ENCODE measurements at places on chromosomes 6 and 20.

- DNase-seq, result no peak
Measured at GRCh38 chr6:148414836-148415235, 72.2 kb downstream of the SASH1 start.

GRCh38 chr20:45853484-45853883, 3.7 kb downstream of the ACOT8 start:
- DNase-seq, result no peak

- DNase-seq, result no peak
Measured at GRCh38 chr6:24829657-24830056, 30.9 kb upstream of the ARMH2 start.

DNA sequence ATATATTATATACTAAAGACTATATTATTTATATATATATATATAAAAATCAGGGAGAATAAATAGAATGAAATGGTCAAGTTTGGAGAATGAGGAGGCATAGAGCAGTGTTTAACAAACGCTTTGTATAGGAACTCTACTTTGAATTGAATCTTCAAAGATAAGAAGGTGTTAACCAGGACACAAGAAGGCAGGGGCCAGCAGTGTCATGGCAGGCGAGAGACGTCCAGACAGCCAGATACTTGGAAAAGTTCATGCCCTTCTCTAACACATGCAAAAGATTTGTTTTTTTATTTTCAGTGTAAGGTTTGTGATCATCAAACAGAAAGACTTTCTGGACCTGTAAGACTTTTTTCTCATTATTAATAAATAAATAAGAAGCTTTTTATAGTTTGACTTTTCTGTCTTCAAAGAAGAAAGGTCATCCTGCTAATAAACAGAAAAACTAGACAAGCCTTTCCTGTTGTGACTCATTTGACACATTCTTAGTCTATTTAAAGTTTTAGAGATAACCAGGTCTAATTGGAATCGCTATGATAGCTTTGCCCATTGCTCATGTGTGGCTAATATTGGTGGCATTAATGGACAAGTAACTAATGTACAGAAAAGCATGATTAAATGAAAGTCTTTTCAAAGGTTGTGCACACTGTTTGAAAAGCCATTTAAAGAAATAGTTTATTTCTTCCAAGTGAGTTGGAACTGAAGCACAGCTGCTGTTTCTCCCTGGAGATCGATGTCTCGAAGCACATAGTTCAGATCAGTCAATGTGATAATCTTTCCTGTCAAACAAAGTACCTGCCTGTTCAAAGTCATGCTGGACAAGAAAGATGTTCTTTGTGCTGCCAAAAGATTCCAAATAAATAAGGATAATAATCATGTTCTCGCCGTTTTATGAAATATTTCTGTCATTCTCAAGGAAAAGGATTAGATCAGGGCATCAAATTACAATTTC, 420.4 kb upstream of the OPRM1 start:
- no peak for DNase-seq

DNA sequence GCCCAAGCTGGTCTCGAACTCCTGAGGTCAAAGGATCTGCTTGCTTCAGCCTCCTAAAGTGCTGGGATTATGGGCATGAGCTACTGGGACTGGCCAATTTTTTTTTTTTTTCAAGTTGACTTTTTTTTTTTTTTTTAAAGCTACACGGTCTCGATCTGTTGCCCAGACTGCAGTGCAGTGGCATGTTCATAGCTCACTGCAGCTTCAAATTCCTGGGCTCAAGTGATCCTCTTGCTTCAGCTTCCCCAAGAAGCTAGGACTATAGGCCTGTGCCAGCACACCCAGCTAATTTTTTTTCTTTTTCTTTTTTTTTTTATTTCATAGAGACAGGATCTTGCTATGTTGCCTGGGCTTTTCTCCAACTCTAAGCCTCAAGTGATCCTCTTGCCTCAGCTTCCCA, 59.5 kb downstream of the NCOA3 start:
- no peak for DNase-seq

DNA sequence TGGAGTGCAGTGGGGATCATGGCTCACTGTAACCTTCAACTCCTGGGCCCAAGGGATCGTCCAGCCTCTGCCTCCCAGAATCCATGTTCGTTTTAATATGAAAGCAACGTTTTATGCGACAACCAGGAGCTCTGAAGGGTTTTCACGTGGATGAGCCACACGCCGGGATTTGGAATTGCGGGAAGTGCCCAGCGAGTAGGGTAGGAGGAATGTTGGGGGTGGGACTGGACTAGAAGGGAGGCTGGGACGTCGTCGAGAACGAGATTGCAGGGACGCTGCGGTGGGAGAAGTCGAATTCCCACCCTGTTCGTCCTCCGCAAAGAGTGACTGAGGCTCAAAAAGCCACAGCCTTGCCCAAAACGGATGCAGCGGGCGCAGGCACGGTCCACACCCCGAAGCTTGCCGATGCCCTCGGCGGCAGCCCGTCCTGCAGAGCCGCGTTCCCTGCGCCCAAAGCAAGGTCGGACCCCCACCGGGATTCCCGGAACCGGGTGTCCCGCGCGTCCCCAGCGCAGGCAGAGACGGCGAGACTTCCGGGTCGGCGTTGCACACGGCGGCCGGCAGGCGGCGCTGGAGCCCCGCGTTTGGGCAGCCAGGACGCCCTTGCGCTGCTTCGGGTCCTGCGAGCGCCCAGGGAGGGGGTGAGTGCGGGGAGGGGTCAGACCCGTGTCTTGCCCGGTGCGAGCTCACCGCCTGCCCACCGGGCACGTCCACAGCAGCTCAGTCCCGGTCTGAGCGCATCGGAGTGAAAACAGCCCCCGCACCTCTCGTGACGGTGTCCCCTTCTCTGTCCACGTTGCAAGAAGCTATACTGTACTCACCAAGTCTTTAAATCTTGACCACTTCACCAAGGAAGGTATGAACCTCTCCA, 87.8 kb downstream of the DHX35 start:
- peak; percentile 68 for DNase-seq

GRCh38 chr6:43983632-43984031, 143.6 kb downstream of the MRPL14 start:
- DNase-seq, result no peak

- no peak for DNase-seq
Measured at GRCh38 chr20:24892931-24893330, 56.1 kb upstream of the CST7 start.

- DNase-seq, result no peak
Measured at GRCh38 chr6:100167585-100167984, 173.6 kb upstream of the MCHR2 start.

- no peak for DNase-seq
Measured at GRCh38 chr6:144555066-144555465, 269.9 kb downstream of the UTRN start.

GRCh38 chr6:45746046-45746445, 269.6 kb downstream of the CLIC5 start:
- no peak for DNase-seq

DNA sequence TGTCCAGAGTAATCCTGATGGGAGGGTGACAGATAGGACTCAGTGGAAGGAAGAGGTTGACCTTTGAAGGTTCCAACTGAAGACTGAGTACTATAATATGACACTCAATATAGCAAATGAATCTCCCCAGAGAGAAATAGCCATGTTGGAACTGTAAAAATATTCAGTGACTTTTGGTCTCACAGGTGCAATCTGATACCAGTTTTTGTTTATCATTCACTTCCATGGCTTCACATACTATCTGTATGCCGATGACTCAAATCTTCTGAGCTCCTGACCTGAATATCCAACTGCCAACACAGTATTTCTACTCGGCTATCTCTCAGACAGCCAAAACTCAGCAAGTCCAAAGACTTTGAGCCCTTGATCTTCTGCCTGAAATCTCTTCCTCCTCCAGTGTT, 21.8 kb upstream of the PKHD1 start:
- no peak for DNase-seq

GRCh38 chr6:15350386-15351083, 104.7 kb downstream of the JARID2 start:
- no peak for DNase-seq

DNA sequence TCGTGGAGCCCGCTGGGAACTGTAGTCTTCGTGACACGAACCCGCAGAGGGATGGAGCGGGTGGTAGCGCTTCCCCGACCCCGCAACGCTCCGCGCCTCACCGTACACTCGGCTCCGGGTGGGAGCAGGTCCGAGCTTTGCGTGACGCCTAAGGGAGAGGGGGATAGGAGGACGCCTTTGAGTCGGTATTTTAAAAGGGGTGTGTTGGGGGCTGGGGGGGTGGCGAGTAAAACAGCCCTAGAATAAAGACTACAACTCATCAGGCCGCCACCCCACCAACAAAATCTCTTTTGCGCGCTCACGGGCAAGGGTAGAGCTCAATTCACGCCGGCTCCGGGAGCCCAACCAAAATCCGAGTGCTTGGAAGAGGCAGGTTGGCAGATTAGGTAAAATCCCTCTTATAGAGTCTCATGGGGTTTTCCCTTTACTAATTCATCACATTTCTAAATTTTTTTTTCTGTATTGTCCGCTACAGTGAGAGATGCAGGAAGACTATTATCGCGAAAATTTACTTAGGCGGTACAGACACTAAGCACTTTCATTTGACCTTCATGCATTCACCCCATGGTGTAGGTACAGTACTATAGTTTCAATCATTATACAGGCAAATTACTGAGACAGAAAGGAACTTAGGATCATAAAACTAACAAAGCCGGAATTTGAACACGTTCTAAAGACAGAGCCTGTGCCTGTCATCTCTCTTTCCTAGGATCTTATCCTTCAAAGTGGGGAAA, 706 bp upstream of the SNX14 start:
- DNase-seq, result peak; percentile 40

DNA sequence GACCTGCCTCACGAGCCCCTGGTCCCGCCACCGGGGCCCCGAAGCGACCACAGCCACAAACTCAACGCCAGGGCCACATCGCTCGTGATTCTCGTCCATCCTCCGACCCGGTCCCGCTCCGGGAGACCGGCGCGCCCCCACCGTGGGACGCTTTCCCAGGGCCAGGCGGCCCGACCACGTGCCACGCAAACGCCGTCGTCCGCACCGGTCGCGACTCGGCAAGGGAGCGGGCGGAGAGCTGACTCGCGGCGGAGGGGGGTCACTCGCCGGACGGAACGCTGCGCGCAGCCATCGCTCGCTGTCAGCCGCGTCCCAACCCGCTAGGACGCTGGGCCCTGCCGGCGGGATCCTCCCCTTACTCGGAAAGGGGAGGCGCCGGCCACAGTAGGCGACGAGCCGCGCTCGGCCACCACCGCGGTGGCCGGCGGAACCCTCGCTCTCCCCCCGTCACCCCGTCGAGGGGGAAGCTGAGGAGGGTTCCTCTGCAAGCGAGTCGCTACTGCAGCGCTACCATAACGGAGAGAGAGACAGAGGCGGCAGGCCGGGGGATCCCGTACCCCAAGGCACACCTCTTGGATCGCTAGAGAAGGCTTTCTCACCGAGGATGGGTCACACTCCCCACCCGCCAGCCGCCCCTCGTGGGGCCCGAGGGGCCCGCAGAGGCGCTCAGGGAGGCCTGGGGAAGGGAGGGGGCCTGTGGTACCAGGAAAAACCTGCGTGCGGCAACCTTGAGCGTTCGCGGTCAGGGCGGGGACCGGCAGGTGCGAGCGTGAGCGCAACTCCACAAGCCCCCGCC, 511.8 kb upstream of the ZNF337 start:
- DNase-seq, result no peak

DNA sequence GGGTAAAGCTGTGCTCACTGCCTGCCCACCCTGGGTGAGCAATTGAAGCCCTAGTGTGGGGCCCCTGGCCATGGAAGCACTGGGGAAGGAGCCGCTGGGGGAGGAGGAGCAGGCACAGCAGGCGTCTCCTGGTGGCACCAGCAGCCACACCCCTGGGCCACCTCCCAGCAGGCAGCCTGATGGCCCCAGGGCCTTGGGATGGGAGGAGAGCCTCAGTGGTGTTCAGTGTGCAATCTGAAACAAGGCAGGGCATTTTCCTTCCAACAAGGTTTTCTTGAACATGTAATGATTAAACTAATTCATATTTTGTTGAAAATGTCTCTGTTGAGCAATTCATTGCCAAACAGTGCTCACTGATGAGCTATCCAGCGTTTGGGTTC, 151.0 kb downstream of the ZDHHC14 start:
- DNase-seq, result no peak

DNA sequence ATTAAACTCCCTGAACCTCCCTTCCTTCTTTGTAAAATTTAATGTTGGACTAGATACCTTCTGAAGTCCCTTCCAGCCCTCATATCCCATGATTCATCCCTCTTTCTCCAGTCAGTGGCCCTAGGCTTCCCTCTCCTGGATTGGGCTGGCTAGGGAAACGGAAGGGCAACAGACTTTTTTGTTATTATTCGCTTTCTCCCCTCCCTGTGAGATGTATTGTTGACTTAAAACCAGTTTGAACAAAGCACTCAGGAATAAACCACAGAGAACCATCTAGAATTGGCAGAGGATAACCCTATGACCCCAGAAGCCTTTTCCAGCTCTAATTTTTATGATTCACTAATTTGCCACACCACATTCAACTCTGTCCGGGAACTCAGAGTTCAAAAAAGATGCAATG, 239.7 kb upstream of the SUPT3H start:
- DNase-seq, result no peak

DNA sequence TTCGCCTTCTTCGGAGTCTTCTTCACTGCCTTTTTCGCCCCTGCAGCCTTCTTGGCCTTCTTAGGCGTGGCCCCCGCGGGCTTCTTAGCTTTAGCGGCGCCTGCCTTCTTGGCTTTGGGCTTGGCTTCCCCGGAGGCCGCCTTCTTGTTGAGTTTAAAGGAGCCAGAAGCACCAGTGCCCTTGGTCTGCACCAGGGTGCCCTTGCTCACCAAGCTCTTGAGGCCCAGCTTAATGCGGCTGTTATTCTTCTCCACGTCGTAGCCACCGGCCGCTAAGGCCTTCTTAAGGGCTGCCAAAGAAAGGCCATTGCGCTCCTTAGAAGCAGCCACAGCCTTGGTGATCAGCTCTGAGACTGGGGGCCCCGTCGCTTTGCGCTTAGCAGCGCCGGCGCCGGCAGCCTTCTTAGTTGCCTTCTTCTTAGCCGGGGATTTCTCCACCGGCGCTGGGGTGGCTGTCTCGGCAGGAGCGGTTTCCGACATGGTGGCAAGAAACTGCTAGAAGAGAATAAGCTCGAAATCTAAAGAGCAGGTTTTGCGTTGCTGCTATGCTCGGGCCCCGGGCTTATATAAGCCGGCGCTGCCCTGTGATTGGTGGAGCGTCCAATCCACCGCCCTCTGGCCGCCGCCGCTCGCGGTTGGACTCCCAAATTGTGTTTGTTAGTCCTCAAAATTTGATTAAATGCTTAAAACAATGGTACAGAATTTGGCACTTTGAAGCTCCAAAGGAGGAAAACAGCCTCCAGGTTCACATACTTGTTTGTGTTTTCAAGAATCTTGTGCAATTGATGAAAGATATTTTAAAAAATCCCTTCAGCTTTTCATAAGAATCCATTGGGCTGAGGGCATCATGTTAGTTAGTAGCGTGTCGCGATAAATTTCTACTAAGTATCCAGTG, 44.9 kb downstream of the OR2B2 start:
- peak; percentile 53 for DNase-seq

DNA sequence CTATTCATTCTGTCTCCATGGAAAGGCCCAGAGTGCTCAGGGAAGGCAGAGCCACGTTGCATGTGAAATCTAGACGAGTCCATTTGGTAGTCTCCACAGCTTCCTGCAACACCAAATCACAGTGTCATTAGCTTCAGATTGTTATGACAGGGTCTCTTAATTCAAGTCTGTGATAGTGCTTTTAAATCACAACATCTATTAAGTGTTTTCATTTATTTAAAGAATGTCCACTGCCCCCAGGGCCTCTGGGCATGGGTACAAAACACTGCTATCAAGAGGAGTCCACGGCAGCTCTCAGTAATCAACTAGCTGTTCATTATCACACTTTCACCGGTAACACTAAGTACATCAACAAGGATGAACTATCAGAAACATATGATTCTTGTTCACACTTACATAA, 455.9 kb upstream of the JARID2 start:
- DNase-seq, result no peak
